ENCODE measurements at places on chromosomes 3 and 15.

DNA sequence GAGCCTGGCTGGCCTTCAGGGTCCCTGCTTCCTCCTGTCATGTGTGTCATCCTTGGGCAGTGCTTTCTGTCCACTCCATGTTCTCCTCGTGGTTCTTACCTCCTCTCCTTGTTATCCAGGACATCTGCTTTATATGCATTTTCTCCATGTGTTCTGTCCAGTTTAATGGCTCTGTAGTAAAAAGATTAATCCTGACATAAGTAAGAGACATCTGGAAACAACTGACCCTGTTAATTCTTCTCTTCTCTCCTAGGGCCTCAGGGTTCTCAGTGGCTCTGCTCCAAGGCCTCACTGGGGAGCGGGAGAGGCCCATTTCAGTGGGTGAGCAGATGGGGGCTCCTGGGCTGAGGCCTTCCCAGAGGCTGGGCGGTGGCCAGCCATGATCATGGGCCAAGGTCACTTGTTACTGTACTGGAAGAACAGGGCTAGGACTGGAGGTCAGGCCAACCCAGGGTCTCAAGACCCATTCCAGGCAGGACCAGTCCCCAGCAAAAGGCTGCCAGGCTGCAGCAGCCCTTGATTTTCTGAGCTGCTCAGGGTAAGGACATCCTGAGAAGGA, 20.2 kb upstream of the CDCP1 start:
- no peak for DNase-seq

- DNase-seq, result peak; percentile 62
Measured at GRCh38 chr3:39668420-39668819, 141.0 kb upstream of the MYRIP start.

DNA sequence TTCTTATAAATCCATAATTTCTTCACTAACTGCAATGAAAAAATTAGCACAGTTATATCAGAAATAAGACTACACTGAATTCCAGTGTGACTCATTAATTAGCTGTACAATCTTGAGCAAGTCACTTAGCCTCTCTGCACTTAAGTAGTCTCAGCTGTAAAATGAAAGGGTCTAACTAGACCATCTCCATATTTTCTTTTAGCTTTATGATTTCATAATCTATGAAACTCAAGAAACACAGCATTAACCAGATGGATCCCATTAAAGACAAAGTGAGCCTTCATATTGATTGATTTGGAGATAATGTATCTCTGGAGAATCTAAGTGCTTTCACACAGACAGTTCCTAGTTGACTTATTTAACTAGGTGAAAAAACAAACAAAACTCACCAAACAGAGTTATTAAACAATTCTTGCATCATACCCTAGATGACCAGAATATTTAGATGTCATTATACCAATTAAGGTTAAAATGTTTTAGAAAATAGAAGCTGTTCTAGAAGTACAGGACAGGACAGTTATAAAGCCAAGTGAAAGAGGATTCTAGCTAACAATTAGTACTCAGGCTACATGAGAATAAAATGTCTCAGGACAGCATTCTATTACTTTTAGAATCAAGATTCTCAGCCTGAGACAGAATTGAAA, 11.2 kb downstream of the CSNK1G1 start:
- DNase-seq, result no peak

DNA sequence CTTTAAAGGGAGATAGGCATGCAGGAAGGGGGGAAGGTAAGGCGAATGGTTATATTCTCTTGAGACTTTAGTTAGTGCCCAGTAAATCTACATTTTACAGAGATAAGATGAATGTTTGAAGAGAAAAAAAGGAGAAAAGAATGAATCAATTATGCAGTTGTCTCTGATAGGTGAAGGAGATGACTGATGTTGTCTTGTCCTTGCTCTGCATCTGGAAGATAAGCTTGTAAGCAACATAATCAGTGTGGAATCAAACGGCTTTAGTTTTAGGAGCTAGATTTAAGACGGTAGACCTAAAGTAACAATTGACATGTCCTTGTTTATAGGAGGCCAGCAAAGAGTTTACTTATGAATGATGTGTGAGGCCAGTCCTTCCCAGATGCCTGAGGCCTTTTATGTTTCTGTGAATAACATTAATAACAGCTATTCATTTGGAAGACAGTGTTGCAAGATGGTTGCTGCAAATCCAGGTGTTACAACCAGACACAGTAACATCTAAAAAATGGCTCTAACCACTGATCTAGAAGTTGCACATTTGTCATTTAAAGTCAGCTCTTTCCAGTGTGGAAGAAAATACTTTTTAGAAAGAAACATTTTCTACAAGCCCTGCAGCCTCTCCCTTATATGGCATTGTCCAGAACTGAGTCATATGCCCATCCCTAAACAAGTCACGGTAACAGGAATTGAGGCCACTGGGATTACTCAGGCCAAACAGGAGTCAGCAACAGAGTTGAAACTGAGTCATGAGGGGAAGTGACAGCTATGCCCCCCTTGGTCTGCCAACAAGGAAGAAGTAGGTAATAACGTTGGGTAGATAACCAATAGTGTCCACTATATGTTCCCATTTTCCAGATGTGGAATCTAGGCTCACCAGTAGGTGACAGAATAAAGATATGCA, 77.5 kb upstream of the FBN1 start:
- DNase-seq, result peak; percentile 98

DNA sequence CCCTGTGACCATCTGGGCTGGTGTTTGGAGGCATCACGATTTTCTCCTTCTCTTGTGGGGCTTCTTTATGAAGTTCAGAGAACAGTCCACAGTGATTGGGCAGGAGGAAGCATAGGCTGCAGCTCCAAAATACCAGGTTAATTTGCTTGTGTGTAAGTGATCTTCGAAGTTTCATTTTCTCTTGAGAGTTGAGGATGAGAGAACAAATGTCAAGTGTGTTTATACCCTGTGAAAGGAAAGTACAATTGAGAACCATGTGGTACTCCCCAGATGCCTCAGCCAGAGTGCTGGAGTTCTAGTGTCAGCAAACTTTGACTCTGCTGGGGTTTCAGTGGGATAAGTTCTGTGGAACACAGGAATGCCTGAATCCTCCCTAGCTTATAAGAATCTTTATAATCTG, 357.1 kb upstream of the CFAP20DC start:
- no peak for DNase-seq

DNA sequence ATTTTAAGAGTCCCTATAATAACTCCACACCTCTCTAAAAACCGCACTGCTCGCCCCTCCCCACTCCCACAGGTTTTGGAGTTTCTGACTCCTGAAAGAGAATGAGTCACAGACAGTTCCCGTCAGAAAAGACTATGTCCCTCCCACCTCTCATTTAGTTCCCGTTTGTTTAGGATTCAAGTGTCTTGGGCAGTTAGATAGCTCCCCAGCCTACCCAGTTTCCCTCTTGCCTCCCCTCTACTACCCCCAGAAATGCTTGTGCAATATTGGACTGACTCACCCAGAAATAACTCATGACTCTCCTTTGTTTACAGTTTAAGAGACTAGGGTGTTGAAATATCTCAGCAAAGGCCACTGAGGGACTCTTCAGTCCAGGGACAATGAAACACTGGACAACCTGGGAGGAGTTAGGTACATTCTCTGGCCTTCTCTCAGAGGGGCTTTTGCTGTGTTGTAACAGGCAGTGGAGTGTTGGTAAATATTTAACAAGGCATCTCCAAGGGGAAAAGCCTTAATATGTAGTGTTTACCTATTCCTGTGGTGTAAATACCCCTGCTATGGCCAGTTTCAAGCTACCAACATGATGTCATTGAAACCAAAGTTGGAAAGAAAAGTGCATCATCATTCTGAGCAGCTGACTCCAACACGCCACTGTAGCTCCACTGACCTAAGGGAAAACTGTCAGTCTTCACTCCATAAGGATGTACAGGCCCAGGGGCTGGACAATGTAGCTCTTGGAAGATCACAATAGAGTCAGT, 96.1 kb upstream of the CHD2 start:
- peak; percentile 100 for DNase-seq
